Pancreas (tissue), 10 donors: ENCODE measurements at places on chromosomes 1 and 21. TPM values are rescaled to one million over a fixed set of nuclear protein-coding genes. Genes with fewer than 3 reads are reported as not detected.

DNA sequence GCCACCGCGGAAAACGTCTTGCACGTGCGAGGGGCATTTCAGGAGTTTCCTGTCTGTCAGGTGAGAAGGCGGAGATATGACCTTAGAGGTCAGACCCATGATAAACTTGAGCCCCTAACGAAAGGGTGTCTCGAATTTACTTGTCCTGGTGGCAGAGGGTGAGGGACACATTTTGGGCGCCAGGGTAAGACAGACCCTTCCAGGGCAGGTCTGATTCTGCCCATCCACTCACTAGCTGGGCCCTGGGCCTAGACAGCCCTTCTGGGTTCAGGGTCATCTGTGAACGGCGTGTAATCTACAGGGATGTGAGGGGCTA is 395 bp upstream of the CSRP1 start:
- DNase-seq, result no peak

DNA sequence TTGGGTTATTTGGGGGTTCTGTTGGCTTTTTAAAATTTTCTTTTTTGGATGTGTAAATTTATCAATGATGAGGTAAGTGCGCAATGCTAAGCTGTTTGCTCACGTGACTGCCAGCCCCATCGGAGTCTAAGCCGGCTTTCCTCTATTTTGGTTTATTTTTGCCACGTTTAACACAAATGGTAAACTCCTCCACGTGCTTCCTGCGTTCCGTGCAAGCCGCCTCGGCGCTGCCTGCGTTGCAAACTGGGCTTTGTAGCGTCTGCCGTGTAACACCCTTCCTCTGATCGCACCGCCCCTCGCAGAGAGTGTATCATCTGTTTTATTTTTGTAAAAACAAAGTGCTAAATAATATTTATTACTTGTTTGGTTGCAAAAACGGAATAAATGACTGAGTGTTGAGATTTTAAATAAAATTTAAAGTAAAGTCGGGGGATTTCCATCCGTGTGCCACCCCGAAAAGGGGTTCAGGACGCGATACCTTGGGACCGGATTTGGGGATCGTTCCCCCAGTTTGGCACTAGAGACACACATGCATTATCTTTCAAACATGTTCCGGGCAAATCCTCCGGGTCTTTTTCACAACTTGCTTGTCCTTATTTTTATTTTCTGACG is 3.1 kb downstream of the OLIG2 start:
- no peak for DNase-seq

Gene OR10Z1
- not detected for total RNA-seq

DNA sequence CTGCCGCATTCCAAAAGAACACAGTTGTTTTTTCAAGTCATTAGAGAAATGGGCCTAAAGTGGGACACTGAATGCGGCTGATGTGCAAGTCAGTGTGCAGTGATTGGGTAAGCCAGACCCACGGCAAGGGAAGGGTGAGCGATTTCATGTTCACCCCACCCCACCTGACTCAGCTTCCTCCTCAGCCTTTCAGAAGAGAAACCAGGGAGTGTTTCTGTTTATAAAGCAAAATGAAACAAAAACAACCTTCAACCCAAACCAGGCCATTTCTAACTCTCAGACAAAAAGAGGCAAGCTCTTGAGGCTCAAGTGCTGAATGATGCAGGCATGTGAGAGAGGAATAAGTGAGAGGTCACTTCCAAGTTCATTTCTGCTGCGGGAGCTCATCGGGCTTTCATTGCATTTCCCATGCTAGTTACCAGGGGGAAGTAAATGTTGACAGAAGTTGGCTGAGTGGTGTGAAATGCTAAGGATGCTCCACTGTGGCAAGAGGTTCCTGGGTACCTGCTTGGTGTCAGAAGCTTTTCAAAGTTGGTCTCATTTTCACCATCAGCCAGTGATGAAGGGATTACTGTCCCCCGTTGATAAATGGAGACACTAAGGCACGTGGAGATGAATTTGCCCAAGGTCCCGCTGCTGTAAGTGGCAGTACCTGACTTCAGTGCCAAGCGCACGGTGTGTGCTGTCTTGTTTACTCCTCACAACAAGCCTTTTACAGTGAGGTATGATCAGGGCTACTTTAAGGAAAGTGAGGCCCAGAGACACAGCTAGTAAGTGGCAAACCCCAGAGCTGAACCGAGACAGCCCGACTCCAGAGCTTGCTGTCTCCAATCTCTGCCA is 29.1 kb downstream of the STPG1 start:
- DNase-seq, result no peak

DNA sequence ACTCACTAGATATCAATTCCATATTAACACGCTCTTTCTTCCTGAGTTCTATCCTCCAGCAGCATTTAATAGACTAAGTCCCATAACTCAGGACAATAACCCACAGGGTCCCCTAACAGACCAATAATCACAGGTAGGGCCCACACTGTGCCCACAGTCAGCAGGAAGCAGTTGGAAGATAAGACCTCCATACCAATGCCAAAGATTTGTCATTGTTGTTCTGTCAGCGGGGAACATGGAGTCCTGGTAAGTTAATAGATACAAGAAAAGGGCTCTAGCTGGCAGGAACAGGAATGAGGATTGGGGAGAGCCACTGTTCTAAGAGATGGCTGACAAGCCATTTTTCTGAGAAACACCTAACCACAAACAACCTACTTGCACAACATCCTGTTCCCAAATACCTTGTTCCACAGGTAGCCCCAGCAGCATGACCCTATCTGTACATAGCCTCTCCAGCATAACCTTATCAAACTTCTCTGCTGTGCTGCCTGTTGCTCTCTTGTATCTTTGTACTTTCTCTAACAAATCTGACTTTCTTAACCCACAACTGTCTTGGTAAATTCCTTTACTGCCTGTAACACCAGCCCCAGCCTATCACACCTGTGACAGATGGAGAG is 142.0 kb upstream of the KCNJ15 start:
- no peak for DNase-seq

Gene H6PD
- total RNA-seq, result 25.8 TPM

DNA sequence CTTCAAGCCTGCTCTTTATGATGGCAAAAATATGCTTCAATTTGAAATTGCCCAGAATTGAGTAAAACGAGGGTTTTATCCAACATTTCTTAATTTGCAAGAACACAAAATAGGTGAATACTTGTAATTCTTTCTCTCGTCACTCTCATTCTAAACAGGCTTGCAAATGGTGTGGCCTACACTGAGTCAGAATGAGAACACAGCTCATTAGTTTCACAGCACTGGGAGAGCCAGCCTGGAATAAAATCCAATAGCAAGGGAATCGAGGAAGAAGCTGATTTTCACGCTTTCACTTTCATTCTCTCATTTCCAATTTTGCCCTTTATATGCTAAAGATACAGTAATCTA is 537.5 kb downstream of the LTN1 start:
- DNase-seq, result no peak

Gene PARS2
- 3.6 TPM for total RNA-seq

- DNase-seq, result no peak
Measured at GRCh38 chr1:5707566-5708345, 284.5 kb downstream of the NPHP4 start.

DNA sequence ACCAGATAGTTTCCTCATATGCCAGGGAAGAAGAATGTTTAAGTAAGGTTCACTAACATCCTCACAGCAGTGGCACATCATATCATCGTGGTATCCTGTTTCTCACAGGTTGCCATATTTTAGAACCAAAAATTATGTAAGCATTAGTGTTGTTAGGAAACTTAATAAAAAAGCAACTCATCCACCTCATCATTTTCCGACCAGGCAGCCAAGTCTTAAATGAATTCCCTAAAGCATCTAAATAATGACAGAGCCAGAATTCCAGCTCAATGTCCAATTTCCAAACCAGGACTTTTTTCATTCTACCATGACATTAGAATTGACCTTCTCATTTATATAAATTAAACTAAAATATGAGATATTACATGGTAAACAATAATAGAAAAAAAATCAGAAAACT is 272.7 kb downstream of the NTNG1 start:
- DNase-seq, result no peak

- DNase-seq, result no peak
Measured at GRCh38 chr1:21872445-21873079, 60.5 kb downstream of the LDLRAD2 start.

- no peak for DNase-seq
Measured at GRCh38 chr1:188891958-188892357, 1585.7 kb downstream of the BRINP3 start.

Gene SETD4
- total RNA-seq, result 8.7 TPM

Gene METTL18
- total RNA-seq, result 3.3 TPM

Gene CRNN
- total RNA-seq, result not detected

DNA sequence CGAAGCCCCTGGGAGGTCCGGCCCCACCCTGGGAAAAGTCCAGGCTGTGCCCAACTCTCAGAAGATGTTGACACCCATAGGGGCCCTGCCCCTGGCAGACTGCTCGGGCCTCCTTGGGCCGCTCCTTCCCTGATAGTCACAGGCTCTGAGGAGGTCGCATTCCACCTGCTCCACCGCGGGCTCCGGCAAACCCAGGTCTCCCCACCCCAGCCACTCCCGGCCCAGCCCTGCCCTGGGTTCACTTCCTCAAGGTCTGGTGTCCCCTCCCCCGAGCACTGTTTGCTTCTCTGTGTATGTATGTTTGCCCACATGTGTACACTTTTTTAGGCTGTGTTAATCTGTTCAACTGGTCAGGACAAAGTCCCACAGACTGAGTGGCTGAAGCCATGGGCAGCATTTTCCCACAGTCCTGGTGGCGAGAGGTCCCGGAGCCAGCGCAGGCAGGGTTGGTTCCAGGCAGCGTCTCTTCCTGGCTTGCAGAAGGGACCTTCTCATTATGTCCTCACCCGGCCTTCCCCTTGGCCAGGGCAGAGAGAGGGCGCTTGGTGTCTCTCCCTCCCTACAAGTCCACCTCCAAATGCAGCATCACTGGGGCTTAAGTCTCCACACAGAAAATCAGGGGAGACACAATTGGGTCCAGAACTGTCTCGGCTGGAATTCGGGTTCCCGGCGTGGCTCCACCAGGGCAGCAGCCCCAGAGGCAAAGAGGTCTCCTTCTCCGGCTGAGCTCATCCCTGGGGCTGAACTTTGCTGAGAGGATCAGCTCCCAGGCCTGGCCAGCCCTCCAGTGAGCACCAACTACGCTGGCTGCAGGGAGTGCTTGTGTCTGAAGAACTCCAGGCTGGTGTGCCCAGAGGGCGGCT is 10.5 kb upstream of the PRXL2B start:
- peak; percentile 72 for DNase-seq

Gene DHX9
- total RNA-seq, result 57.8 TPM

Gene PGLYRP4
- total RNA-seq, result not detected

GRCh38 chr1:204418174-204419063 is 6.8 kb upstream of the PPP1R15B start:
- DNase-seq, result no peak

- no peak for DNase-seq
Measured at GRCh38 chr1:71733121-71733520, 549.2 kb downstream of the NEGR1 start.

Gene HAX1
- 46.2 TPM for total RNA-seq

- no peak for DNase-seq
Measured at GRCh38 chr1:4002741-4003140, 102.7 kb upstream of the C1orf174 start.

DNA sequence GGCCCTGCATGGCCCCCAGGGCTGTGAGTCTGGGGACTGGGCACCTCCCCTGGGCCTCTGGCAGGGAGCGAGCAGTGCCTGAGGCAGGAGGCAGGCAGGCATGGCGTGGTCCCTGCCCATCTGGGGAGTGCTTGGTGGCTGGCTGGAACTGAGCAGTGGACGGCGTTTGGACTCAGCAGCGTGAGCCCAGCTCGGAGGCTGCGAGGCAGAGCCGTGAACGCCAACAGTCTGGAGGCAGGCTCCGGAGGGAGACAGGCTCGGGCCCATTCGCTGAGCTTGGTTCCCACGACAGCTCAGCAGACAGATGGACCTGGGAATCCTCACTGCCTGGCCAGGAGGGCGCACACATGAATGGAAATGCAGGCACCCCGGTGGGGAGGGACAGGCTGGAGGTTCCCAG is 160.7 kb upstream of the POU3F1 start:
- DNase-seq, result no peak
